ENCODE measurements at places on chromosomes 2 and 18.

DNA sequence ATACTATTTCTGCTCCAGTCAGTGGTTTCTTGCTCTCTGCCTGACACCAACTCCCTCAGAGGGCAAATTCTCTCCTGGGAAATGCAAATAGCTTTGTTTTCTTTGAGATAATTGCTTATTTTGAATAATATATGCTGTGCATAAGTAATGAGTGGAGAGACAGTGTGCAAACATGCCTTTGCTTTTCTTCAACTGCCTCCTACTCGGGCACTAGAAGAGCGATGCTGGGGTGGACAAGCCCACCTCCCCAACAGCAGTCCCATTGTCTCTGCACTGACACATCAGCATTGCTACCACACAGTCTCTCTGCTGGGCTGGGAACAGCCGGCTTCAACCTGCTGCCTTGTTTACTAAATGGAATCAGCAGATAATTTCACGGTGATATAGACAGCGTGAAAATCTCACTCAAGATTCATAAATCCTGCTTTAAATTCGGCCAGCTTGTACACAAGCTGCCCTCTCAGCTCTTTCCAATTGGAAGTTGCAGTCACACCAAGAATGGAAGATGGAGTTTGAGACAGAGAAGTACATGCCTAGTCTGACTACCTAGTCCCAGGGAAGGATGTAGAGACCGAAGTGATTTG is 694.5 kb downstream of the TDRD15 start:
- no peak for DNase-seq

DNA sequence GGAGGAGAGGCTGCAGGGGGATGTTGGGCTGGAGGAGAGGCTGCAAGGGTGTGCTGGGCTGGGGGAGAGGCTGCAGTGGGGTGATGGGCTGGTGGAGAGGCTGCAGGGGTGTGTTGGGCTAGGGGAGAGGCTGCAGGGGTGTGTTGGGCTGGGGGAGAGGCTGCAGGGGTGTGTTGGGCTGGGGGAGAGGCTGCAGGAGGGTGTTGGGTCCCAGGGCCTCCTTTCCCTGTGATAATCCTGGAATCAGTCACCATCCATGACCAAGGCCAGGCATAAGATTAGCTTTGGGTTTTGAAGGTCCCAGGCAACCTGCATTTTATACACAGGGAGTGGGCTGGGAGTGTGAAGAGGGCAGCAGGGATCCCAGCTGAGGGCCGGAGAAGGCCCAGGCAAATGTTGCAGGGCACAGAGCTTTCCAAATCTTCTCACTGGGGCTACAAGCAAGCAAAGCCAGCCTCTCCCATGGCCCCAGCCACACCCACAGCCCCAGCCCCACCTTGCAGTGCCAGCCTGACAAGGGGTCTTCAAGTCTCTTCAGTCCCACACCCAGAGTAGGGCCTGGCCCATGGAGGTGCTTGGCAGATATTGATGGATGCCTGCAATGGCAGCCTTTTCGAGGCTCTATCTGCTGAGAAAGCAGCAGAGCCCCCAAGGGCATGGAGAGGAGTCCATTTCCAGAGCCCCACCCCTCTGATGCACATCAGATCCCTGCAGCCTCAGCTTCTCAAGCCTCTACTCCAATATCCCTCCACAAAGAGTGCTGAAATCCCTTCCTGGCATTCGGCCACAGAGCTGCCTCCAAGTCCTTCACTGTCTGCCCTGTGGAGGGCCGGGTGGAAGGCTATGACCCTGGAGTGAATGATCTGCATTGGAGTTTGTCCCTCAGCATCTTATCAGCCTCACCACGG is 50.3 kb upstream of the GLI2 start:
- DNase-seq = no peak

GRCh38 chr2:97994476-97994875 is 1.3 kb downstream of the TMEM131 start:
- DNase-seq = no peak

DNA sequence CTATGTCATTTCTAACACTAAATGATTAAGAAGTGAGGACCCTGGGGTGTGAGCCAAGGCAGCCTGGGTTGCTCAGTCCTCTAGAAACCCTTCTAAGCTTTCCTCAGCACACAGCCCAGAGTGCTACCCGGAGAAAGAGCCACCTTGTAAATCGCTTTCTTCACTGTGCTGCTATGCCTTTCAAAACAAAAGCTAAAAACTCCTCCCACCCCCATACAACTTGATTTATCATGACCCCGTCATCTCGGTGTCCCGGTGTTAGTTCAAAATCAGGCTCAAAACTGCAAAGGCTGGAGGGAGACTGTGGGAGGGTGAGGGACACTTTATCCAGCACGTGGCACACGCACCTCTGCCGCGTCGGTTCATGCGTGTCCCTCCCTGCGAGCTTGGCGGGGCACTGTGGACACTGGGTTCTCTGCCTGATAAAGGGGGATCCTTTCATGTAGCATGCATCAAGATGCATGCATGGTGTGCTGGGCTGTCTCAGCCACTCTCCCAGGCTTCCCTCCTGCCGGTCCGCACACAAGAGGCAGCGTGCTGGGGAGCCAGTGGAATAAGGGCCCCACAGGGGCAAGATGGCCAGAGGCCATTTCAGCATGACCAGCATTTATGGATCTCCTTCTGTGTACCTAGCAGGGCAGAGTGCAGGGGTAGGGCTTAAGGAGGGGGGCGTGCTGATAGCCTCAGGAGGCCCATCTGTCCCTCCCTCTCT is 170.4 kb downstream of the SMAD7 start:
- DNase-seq = no peak

GRCh38 chr2:44351088-44351487 is 10.2 kb downstream of the PREPL start:
- no peak for DNase-seq

- no peak for DNase-seq
These were observed 41.0 kb downstream of the SNED1 start for GRCh38 chr2:241039416-241039815.

GRCh38 chr2:241008711-241009121 is 10.3 kb downstream of the SNED1 start:
- DNase-seq = no peak

DNA sequence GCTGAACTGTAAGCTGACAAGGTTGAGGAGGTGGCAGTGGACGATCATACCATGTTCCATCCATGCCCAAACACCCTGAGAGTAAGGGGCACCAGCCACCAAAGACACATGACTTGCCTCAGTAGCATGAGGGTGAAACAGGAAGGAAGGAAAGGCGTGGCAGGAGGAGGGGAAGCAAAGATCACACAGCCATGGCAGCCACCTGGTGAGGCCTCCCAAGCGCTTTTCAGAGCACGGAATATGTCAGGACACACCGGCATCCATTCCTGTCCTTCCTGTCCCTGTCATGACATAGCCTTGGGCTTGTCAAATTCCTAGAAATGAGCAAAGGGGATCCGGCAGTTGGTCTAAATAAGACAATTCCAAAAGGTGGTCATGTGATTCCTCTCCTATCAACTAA is 118.7 kb downstream of the MYO5B start:
- DNase-seq = no peak

GRCh38 chr2:16620590-16620989 is 45.0 kb downstream of the CYRIA start:
- DNase-seq = no peak

DNA sequence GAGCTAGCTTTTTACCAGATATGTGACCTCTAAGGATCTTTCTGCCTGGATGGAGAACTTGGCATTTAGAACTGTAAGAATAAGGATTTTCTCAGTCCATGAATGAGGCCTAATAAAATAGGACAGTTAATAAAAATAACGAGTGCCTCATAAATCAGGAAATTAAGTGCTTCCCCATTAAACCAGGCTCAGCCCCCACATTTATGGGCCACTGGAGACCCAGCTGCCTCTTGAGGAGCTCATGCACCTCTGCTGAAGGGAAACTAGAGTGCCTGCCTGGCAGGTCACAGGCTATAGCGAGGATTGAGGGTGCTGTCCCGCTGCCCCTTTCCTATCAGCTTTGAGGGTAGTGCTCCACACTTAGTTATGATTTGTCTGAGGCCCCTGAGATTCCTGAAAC is 158.0 kb downstream of the ALK start:
- no peak for DNase-seq

GRCh38 chr2:221822416-221822815 is 250.3 kb upstream of the EPHA4 start:
- DNase-seq = no peak

DNA sequence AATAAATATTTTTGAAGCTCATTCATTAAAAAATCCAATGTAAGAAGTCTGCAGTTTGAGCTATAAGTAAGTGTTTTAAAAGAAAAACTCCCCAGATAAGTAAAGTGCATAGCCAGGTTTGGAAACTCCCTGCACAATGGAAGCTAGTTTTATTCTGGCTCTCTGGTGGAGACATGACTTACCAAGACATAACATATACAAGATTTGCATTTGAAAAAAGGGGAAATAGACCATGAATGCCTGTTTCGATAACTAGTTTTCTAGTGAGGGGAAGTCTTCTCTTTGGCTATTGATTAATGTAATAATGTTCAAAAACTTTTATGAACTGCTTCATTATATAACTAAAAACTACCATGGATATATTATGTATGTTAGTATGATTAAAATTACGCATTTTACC is 435.2 kb downstream of the ARHGAP15 start:
- DNase-seq = no peak

DNA sequence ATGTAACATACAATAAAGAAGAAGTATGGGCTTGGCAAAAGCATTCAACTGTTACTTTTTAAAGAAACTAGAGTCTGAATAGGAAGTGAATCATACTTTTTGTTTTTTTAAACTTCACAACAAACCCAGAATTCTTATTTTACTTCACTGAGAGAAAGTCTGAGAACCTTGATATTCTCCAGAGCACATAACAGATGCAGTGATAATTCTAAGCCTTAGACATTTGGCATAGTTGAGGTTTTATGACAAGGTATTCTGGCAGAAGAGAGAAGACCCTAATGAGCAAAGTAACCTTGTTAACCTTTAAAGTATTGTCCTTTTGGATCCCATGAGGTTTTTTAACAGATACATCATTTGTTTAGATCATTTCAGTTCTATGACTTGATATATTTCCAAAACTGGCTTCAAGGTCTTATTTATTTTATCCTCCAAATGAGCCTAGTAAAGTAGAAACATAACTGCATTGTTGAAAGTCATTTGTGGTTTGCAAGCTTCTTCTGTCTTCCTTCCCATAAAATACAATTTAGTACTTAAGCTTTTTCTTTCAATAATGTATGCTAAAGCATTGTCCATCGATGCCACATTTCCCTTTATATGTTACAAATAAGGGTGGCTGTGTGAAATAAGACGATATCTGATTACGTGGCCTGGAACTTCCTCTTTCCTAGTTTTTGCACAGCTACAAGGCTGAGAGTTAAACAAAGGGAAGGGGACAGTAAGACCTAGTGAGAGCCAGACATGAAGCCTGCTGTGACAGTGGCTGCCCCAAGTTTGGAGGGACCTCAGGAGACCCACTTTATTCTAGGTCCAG is 86.1 kb upstream of the ITPRID2 start:
- no peak for DNase-seq

- DNase-seq = no peak
These were observed 15.1 kb downstream of the CLIP4 start for GRCh38 chr2:29130295-29130694.

- DNase-seq = peak; percentile 49
These were observed at the start of gene NCK2 for GRCh38 chr2:105744909-105745853. TSS of gene NCK2 (plus strand) at chr2:105744912. CDS start at chr2:105855064, 110,152 bp downstream.

DNA sequence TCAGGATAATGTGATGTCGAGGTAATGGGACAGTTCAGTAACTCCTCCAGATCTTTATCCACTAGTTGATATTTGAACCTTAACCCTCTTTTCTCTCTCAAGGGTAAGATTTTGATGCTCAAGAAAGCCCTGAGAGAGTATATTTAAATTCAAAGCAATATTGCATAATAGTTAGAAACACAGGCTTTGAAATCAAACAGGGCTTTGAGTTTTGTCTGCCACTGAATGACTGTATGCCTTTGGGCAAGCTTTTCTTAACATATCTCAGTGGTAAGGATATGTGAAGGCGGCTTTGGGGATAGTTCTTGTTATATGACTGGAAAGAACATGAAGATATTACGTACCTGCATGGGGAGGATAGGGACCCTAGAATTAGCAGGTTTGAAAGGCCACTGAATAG is 11.1 kb downstream of the ITPRID2 start:
- no peak for DNase-seq

DNA sequence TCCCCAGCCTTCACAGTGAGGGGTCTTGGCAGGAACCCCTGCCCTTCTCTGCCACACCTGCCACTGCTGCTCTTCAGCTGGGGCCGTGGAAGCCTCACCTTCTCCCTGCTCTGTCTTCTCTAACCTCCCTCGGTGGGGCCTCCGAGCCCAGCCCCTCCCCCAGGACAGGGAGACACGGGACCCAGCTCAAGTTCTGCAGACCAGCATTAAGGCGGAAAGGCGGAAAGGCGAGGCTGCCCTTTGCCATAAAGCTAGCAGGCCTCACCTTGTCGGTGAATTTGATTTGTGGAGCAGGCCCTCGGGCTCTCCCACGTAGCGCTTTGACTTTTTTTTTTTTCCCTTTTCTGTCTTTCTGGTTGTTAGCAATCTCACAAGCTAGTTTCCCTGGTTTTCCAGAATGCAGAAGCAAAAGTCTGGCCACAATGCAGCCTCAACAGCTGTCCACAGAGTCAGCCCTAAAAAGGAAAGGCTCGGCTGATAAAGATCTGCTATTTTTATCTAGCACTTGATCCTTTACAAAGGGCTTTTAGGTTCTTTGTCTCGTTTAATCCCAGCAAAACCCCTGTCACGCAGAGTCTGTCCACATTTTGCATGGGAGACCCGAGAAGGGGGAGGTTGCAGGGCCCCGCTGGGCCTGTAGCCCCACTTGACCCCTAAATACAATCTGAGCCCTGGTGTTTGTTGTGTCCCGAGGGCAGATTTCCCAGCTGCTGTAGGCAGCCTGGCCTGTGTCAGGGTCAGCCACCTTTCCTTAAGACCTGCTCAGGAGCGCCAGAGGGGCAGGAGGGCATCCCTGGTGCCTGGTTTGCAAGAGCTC is 6.0 kb downstream of the ITM2C start:
- DNase-seq = no peak

DNA sequence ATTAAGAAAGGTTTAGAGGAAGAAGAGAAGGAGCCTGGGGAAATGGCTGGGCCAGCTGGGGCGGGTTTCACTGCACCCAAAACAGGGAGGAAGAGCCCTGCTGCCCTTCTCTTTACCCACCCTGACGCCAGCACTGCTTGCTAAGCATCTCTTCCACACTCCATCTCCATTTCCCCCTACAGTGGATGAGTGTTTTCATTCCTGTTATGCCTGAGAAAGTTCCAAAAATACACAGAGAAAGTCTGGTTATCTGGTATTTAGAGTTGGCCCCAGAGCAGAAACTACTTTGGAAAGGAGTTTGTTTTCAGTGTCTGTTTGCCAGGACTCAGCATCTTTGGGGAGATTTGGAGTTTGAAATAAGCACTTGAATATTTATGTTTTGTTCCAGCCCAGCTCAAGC is 451.0 kb downstream of the SLC4A3 start:
- DNase-seq = no peak

- DNase-seq = no peak
These were observed 1.4 kb downstream of the MARCHF7 start for GRCh38 chr2:159713631-159714246.
